ENCODE measurements at places on chromosomes 16 and 17.

DNA sequence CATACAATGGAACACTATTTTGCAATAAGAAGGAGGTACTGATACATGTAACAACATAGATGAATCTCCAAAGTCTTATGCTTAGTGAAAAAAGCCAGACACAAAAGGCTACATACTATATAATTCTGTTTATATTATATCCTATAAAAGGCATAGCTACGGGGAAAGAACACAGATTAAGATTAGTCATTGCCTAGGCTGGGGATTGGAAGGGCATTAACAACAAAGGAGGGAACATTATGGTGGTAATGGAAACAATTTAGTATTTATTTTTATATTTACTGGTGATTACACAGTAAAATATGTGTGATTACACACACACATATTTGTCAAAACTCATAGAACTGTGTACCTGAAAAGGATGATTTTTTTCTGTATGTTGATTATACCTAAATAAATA lies 278.1 kb downstream of the ZFHX3 start:
- no peak for DNase-seq

GRCh38 chr16:86573215-86573614 lies 5.1 kb upstream of the FOXL1 start:
- no peak for DNase-seq

- no peak for DNase-seq
These were observed 2.8 kb downstream of the DCUN1D3 start for GRCh38 chr16:20897253-20897897.

DNA sequence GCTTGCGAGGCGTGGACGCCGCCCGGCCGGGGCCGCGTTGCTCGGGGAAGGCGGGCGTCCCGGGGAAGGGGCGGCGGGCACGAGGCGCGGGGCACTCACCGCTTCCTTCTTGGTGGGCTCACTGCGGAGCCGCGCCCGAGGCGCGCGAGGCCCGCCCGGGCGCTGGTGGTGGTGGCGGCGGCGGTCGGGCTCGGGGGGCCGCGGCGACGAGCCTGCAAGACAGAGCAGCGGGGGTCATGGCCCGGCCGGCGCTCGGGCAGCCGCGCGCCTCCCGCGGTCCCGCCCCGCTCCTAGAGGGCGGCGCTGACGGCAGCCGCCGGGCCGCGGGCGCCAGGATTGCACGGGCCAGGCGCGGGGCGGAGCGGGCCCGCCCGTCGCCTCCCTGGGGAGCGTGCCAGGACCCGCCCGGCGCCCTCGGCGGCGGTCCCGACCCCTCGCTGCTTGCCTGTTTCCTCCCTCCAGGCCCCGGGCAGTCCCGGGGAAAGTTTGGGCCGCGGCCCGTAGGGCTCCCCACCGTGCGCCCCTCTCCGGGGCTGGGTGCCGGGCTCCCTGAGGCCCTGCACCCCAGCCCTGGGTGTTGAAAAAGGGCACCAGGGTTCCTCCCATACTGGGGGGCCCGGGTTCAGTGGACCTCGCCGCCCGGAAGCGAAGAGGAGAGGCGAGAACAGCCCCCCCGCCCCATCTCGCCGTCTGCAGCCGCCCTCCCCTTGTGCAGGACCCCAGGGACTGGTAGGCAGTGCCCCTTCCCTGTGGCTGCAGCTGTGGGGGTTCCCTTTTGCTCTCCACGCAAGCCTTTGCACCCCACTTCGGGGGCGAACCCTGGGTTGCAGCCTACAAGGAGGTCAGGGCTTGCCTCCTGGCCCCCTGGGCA lies at the start of gene C16orf74:
Gene C16orf74, minus strand, starts transcription at position 270 of the 871 bp plus-strand sequence. CDS start 15,879 bp downstream, outside the sequence.
- DNase-seq, result no peak

DNA sequence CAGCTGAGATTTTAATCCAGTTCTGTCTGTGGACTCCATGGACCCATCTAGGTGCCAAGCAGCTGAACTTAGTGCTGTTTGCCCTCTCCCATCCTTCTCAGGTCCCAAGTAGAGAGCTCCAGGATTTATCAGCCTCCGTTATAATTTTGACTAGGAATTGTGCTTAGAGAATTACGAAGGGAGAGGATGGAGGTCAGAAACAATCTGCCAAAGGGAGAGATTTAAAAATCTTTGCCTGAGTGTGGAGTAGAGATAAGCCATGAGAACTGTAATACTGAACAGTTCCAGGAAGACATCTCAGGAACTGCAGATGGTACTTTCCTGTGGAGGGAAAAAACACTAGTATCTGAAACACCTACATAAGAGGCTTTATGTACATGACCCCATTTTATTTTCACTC lies 27.0 kb downstream of the CEP95 start:
- DNase-seq, result no peak

DNA sequence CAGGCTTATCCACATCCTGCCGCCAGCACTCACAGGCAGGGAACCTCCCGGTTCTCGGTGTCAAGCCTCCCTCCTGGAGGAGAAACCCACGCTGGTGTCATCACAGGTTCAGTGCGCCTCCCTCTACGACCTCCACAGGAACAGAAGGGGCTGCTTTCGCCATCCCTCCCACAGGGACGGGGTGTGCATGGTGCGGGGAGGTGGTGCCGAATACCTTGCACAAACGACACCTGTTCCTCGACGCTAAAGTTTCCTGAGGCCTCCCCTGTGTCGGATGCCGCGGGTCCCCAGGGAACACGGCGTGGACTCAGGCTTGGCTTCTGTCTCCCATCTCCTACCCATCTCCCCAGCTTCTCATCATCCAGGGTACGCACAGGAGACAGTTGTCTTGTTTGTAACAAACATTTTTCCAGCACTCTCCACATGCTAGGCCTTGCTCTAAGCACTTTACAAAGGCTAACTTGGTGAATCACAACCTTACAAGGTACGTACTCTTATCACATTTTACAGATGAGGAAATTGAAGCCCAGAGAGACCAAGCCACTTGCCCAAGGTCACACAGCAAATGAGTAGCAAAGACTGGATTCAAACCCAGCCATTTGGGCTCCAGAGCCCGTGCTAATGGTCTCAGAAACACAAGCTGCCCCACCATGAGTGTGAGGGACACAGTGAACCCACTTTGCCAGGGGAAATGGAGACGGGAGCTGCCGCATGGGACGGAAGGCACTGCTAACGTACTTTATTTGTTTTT lies 271.6 kb downstream of the C16orf95 start:
- no peak for DNase-seq

- no peak for DNase-seq
These were observed 956.3 kb upstream of the SOX9 start for GRCh38 chr17:71164561-71164960.

DNA sequence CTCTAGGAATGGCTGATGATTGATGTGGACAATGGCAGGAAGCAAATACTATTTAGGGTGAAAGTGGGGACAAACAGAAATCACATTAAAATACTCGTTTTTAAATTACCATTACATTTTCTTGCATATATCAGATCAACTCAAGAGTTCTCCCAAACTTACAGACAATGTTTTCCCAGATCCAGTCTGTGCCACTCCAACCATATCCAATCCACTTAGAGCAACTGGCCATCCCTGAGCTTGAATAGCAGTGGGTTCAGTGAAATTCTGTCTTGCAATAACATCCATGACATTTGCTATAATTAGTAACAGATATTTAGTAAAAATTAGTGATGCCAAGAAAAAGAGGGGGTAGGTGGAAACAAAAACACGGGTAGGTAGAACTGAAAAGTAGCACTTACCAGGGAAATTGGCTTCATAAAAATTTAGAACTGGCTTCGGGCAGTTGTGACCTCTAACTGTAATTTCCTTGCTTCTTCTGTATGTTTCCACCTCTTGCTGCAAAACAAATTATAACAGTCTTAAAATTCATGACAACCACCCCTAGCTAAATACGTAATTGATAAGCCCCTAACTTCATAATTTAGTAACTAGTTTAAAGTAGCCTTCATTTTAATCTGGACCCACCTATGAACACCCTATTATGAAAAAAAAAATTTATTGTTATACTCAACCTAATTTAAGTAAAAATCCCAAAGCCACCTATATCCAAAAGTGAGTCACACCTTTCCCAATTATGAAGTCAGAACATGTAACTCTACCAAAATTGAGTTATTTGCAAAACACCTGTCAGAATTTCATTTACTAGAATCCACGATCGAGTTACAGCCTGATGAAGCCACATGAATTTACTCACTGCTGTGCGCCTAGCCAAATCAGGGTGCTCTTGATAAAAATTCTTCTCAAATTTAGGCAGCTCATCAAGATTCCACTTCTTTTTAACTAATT lies 2.0 kb downstream of the DDX5 start:
- DNase-seq, result no peak

DNA sequence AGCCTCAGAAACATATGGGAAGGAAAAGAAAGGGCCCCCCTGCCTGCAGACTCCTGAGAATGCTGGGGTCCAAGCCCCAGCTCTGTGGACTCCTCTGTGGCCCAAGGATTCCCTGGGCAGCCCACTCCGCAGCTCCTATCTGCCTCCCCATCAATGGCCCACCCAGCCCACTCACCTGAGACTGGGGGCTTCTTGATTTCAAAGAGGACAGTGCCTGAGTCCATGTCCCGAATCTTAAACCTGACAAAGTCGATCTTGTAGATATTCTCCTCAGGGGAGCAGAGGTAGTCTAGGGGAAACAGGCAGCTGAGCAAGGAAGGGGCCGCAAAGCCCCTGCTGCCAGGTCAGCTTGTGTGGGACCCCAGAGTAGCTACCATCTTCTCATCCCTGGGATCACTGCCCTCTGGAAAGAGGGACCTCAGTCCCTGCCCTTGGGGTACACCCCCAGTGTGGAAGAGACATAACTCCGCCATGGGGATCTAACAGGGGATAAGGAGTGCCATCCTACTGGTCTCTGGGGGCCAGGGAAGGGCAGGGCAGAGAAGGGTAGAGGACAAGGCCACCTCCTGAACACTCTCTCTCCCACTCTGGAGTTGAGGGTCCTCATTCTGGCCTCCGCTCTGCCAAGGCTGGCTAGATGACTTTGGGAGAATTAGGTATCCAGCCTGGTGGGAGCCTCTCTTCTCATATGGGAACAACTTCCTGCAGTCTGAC lies 3.9 kb downstream of the UNC119 start:
- DNase-seq, result no peak

DNA sequence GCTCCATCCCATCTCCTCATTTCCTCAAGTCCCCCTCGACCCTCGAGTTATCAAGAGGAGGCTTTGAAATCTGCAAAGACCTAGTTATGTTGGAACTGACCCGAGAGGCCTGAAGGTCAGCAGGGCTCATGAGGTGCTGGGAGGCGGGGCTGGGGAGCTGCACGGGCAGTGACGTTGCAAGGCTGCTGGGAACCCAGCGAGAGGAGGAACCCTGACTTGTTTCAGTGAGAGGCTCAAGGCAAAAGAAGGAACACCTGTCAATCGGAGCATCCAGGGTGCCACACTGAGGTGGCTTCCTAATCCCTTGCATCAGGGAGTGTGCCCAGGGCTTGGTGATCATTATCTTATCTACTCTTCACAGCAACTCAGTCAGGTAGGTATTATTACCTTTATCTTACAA lies 86.9 kb downstream of the CDH11 start:
- no peak for DNase-seq

GRCh38 chr17:29526322-29526721 lies 40.5 kb downstream of the ABHD15 start:
- DNase-seq, result no peak

GRCh38 chr17:39629898-39630297 lies 3.1 kb downstream of the PPP1R1B start:
- no peak for DNase-seq

DNA sequence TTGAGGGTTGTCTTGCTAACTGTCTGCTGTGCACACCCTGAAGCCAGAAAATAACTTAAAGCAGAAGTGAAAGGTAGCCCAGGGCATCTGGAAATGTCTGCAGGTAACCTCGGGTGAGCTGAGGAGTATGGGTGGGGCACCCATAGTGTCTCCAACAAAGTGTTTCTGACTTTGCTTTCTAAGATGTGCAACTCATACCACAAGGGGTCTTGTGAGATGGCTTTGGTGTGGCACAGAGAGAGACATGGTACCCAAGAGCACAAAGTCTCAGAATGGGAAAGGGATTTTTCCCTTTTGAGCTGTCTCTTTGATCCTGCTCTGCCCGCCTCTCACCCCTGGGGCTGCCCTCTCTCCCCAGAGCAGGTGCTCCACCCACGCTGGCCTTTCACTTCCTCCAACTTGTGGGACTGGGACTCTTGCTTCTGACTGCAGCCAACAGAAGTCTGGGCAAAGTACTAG lies 6.9 kb downstream of the CHD9 start:
- no peak for DNase-seq

GRCh38 chr17:77323413-77324171 lies 182.8 kb downstream of the SEC14L1 start:
- no peak for DNase-seq

DNA sequence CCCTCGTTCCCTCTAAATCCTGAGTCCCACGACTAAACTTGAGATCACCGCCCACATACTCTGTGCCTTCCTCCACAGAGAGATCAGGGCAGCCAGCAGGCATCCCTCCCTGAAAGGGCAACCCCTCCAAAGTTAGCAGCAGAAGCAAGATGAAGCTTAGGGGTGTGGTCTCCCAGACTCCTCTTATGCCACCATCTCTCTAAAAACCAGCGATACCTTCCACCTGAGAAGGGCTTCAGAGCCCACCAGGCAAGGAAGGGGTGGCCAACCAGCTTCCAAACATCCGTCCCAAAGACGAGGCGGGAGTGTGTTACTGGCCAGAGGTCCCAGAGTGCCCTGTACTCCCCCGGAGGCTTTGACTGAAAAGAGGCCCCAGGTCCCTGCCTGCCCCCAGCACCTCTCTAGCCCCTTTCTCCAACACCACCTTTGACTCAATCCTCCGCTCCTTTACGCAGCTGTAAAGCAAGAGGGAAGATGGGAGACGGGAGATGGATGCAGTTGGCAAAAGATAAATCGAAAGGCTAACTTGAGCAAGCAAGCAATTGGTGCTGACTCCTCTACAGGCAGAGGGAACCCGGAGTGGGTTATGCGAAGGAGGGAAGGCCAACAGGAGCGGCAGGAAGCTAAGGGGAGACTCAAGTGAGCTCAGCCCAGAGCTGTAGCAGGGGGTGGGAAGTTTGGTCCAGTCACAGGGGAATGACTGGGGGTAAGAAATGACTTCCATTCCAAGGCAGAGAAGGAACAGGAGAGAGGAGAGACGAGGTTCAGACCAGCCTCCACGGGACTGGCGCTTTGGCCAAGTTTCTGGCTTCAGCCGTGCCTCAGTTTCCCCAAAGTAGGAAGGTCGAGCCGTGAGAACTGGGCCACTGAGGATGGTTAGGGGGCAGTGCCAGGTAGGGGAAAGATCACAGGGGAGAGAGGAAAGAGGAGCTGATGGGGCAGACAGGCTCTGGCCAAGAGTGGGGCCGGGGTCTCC lies 1.0 kb downstream of the ST3GAL2 start:
- no peak for DNase-seq

DNA sequence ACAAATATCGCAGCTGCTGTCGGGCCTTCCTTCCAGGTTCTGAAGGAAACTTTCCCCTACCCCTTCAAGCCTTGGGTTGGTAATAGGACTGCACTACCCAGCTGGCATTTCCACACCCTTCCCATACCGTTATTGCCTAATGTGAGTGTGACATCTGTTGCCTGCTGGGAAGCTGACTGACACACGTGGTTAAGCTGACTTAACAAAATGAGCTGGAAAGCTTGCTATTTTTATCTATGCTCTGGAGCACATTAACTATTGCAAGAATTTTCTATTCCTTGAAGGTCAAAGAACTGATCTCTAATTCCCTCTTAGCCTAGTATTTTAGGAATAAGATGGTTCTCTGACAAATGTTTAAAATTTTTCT lies 79.5 kb downstream of the PMP22 start:
- DNase-seq, result peak; percentile 65

Measured in fibroblast of skin of left quadriceps (primary cell).